MCF 10A (cell line): ENCODE measurements at places on chromosomes 4 and X.

- DNase-seq = no peak
Measured at GRCh38 chr4:152064753-152065152, 303.9 kb upstream of the GATB start.

GRCh38 chrX:68894513-68895340 lies 65.9 kb downstream of the EFNB1 start:
- peak; percentile 47 for DNase-seq

GRCh38 chr4:29046781-29047180 lies 1673.4 kb upstream of the PCDH7 start:
- peak; percentile 52 for DNase-seq

DNA sequence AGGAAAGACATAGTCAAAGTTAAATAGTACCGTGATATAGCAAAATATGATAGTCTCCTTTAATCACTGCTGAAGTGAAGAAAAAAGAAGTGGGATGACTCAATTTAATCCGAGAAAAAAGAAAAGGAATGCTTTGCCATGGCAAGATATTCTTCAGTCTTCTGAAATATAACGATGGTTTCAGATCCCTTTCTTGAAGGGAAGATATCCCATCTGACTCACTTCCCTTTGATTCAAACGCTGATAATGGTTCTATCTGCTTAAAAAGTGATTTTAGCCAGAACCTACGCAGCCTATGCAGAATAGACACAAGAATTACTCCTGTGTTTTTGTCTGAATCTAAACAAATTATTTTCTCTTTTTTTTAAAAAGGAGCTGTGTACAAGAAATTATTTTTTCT lies 68.1 kb upstream of the FTHL17 start:
- no peak for DNase-seq

DNA sequence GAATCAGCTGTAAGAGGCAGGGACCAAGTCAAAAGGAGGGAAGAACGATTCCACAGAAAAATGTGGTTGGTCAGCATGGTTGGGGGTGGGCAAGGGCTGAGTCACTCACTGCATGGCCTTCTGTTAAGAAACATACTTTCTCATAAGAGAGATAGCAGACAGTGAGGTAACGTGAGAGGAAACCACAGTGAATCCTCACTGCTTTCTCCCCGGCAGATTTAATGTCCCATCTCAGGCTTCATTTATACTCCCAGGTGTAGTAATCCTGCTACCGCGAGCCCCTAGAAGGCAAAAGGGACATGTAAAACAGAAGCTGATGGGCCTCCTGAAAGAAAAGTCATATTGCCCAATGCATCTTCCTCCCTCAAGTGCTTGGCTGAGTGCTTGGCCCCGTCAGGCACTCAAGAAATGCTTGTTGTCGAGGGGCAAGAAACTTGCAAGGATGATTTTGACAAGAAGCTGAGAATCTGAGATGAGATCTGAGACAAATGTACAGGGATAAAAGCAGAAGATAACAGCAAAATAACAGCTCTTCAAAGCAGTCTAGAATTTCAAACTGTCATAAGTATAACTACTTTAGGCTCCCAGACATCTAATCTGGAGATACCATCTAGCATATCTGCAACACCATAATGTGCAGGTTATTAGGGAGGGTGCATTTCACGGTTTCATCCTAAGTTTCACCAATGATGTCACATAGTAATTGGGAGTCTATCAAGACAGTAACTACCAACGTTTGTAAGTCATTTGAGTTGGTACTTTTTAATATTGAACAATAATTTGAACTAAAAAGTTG lies 40.2 kb downstream of the SH3KBP1 start:
- peak; percentile 66 for DNase-seq

DNA sequence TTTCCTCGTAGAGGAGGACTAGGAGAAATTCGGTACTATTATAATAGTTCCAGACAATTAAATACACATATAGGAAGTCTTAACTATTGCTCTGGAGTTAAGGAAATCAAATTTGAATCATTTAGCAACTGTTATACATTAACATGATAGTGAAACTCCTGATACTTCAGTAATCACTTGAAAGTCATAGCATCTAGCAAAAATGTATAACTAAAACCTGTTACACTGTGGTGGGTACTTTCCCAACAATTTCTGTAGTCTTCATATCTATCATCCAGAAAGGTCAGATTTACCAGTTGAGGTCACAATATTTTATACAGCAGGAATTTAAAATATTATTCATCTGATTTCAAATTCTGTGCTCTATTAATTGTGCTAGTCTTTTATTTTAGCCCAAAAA lies 669.6 kb upstream of the PCDH10 start:
- DNase-seq = no peak

DNA sequence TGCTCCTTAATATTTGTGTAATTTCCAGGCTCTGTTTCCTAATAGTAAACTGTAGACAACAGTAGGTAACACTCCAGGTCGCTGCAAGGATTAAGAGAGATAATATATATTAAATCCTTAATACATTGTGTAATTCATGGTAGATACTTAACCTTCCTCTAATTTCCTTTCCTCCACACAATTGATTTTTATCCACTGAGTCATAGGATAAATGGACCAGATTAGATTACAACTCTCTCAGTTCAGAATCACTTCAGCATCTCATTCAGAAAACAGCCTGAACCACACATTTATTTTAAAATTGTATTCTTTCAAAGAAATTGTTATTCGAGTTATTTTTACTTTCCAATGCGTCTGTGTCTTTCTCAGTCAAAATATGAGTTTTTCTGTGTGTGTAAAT lies 17.1 kb downstream of the GK2 start:
- DNase-seq = no peak

DNA sequence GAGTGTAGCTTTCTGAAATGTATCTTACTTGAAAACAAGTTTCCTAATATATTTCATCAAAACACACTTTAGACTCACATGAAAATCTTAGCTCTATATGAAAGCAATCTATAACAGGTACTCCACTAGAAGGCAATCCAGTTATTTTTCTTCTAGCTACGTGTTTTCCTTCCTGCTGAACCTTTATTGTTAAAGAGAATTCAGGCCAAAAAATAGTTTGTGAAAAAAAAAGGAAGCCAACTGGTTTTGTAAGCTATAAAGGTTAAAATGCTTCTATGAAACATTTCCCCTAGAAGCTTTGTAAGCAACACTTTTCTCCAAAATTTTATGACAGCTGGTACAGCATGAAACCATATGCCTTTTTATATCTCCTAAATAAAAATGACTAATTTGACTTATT lies 304.7 kb upstream of the DIAPH2 start:
- DNase-seq = no peak

GRCh38 chr4:147037069-147037468 lies 91.4 kb upstream of the TTC29 start:
- no peak for DNase-seq

DNA sequence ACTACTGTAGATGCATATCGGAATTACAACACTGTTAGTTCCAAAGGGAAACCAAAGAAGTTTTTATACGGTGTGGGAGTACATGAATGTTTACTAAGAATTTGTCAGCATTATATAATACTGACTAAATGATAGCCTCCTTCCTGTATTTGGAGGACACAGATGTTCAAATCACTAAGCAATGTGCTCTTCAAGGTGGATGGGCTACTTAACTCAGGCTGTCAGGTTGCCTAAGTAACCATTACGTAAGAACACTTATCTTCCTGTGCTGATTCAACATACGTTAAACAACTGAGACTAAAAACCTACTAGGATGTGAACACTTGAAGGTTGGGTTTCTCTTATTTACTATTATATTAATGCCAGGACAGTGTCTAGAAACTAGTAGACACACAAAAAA lies 81.9 kb upstream of the HPGD start:
- peak; percentile 53 for DNase-seq

- no peak for DNase-seq
Measured at GRCh38 chrX:45619290-45619689, 418.6 kb upstream of the DIPK2B start.

GRCh38 chrX:155263854-155264628 lies at the start of gene RAB39B:
TSS of gene RAB39B (minus strand) at chrX:155264491. CDS start at chrX:155264288, 203 bp downstream.
- peak; percentile 61 for DNase-seq

DNA sequence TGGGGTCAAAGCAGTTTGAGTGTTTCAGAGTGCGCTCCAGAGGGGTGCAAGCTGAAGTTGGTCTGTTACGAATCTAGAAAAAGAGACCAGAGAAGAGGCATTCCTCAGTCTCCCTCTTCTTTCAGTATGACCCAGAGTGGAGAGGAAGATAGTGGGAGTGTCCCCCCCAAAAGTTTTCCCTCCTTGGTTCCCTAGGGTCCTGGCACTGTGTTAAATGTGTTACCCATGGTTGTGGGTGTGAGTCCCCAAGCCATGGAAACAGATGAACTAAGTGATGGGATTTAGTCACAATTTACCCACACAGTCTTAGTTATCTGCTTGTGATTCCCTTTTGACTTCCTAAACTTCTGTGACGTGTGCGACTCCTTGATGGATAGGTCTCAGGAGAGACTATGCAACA lies 27.0 kb upstream of the NAF1 start:
- DNase-seq = no peak

- no peak for DNase-seq
Measured at GRCh38 chrX:21740329-21741274, 17.3 kb downstream of the SMPX start.

DNA sequence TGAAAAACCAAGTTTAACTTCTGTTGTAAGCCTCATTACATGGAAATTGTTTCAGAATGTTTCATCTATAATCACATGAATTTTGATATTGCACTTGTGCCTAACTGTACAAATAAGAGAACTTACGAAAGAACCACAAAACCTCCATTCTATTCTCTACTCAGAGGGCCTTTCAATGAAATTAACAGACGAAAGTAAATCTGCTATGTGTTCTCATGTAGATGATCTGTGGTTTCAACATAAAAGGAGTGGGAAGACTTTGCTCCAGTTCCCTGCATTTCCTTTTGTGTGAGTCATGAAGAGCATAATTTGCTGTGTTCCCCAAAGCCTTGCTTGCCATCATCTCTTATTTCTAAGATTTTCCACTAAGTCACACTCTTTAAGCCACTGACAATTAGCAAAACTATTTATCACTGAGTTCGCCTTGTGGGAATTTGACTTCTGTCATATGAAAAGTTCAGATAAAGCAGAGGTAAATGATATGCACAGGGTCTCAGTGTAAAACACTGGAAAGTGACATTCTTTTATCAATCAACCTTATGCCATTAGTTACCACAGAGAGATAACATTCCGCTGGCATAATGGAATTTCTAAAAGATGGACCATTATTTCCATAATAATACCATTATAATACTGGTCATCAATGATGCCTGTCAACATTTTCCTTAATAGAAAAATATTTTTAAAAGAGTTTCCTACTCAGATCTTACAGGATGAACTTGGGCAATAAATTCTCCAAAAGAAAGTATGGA lies 329.8 kb downstream of the NR3C2 start:
- DNase-seq = peak; percentile 23

DNA sequence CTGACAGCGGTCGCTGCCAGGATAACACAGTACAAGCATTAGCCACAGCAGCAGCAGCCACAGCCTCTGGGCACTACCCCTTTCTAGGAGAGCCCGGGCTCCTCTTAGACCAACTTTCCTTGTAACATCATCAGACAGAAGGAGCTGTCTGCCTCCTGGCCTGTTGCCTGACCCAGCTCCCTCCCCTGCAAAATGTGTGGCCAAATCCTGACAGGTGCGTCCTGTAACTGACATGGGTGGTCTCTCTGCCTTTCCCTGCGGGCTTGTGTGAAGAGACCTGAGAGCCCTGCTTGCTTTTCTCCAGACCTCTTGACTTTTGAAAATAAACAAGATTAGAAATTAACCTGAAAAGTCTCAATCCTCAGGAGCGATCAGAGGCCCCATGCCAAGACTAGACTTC lies 824.9 kb downstream of the RAPGEF2 start:
- no peak for DNase-seq

DNA sequence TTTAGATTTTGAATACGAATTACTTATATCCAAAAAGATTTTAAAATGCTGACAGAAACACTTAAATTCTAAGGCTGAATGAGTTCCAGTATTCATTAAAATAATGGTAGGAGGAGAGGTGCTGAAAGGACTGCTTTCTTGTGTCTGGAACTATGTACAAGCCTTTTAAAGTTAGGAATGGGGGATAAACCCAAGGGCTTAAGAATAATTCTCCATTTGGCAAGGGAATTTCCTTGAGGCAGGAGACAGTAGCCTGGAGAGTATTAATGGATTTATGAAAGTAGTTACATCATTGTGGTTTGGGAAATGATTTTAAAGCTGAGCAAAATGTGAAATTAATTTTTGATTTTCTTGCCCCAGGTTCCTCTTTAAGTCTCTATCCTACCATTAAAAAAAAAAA lies 266.5 kb upstream of the KCNIP4 start:
- no peak for DNase-seq

- DNase-seq = peak; percentile 9
Measured at GRCh38 chr4:106690487-106690886, 321.9 kb upstream of the GIMD1 start.

DNA sequence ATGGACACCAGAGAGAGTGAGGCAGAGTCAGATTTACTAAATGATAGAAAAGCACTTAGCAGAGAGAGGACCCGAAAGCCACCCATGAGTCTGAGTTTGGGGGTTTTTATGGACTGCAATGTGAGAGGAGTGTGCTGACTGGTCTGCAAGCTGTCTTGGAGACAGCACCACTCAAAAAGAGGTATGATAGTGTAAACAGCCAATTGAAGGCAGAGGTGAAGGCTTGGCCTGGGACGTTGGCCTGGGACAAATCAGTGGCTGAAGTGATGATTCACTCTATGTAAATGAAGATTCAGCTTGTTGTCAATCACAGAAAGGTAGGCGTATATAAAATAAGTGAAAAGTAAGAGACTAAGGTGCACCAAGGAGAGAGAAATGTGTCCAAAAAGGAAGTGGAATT lies 217.6 kb upstream of the ZFP42 start:
- DNase-seq = no peak

GRCh38 chr4:99506781-99507180 lies 4.0 kb upstream of the C4orf17 start:
- DNase-seq = peak; percentile 34
